ENCODE measurements at places on chromosomes 1 and 21.

DNA sequence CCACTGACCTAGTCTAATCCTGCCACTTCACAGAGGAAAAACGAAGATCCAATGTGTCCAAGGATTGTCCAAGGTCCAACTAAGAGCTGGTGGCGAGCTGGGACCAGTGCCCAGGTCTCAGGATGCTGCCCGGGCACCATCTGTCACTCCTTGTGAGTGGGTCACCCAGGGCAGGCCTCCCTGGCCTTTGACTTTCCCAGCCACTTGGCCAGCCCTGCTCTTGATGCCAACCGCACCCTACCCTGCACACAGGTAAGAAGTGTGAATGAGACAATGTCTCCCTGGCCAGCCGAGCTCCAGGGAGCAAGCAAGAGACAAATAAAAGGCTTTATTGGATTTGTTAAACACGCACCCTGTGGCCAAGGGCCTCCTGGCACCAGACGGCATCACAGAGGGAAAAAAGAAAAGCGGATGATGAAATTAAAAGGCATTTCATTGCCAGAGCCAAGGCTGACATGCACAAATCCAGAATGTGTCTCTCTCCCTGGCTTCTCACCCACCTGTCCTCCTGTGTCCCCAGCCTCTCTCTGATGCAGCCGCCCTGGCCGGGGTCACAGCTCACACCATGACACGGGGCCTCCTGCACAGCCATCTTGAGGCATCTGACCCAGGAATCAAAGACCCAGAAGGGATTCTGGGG is 72.8 kb downstream of the CAMK2N1 start:
- no peak for DNase-seq

GRCh38 chr1:16393570-16394521 is 26.8 kb downstream of the SZRD1 start:
- no peak for DNase-seq

- DNase-seq, result no peak
Measured at GRCh38 chr1:27752360-27752759, 20.7 kb upstream of the STX12 start.

GRCh38 chr1:10033359-10033845 is 644 bp downstream of the UBE4B start:
- DNase-seq, result no peak

DNA sequence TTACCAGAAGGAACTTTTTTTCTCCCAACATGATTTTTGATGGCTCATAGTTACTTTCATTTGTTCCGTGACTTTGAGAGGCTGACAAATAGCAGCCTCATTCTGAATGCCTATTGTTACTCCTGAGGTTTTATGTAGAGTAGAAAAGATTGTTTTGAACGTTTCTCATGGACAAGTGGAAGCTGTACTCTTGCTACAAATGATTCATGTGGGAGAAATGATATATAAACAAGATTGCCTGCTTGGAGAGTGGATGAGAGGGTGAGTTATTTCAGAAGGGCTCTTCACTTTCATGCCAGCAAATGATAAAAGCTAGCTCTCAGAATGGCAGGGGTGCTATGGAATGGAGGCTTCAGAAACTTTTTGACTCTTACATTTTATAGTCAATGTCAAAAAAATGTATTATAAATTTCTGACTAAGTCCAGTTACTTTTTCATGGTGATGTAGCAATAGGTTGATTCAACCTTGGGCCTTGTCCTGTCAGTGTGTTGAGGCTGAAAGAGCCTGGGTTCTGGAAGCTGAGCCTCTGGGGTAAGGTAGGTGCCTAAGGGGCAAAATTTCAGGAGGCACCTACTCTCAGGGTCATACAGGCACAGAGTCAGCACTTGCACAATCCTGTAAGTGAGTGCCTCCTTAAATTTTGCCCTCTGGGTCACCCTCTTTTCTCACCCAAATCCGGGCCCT is 19.4 kb downstream of the JUN start:
- no peak for DNase-seq

- no peak for DNase-seq
Measured at GRCh38 chr1:230861489-230861888, 6.8 kb downstream of the C1orf198 start.

- no peak for DNase-seq
Measured at GRCh38 chr1:78483903-78484302, 6.9 kb upstream of the PTGFR start.

- no peak for DNase-seq
Measured at GRCh38 chr1:12678350-12678749, 34.5 kb downstream of the AADACL4 start.

- DNase-seq, result no peak
Measured at GRCh38 chr1:201032408-201032807, 8.9 kb upstream of the KIF21B start.

DNA sequence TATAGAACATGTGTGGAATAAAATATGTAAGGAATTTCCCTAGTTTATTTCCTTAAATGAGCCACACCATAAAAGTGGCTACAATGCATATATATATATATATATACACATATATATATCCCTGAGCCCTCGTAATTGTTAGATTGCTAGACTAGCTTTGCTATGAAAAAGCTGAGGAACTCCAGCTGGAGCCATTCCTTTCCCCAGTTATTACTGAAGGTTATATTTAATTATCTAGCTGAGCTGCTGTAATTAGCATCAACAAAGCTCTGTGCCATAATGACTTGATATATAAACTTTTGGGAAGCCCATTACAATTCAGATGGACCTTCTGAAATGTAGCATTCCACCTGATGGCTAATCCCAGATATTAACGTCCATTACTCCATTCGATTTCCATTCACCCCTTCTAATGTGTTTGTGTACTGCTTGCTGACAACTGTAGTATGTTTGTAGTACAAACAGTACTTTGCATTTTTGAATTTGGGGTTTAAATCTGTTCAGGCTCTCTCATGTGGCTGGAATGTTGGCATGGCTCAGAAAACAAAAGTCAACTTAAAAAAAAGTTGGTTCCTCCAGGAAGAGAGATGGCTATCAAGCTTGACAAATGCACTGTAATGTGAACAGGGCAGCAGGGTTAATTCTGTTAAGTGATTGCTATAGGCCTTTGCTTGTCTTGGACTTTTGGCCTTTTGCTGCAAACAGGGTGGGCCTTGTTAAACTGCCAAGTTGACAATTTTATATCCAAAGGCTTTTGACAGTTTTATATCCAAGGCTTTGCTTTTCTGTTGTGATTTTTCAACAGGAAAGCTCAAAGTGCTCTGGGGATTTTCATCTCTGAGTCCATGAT is 170.0 kb downstream of the LTN1 start:
- DNase-seq, result no peak

GRCh38 chr1:223225061-223225460 is 82.0 kb upstream of the TLR5 start:
- DNase-seq, result no peak

GRCh38 chr1:205256951-205257625 is 29.3 kb downstream of the TMCC2 start:
- no peak for DNase-seq

- no peak for DNase-seq
Measured at GRCh38 chr1:41455479-41456332, 28.8 kb downstream of the EDN2 start.

DNA sequence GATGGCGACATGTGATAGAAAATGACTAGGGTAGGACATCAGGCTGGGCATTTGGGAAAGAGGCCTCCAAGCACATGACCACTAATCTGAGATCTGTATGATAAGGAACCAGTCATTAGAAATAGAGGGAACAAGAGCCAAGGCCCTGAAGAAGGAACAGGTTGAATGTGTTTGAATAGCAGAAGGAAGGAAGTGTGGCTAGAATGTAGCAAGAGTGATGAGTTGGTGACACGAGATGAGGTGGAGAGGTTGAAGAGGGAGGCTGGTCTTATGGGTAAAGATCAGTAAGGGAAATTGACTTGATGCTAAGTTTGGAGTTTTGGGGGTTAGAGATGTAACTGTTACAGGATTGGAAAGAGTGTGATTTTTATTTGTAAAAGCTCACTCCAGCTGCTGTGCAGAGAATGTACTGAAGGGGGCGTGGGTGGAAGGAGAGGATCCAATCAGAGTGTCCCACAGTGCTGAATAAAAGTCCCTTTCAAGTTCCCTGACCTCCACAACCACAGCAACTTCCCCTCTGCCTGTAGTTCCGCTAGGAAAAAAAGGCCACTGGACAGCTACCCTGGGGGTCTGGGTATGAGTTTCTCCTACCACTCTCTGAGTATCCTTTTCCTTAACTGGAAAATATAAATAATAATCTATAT is 295.0 kb downstream of the OMA1 start:
- DNase-seq, result no peak

DNA sequence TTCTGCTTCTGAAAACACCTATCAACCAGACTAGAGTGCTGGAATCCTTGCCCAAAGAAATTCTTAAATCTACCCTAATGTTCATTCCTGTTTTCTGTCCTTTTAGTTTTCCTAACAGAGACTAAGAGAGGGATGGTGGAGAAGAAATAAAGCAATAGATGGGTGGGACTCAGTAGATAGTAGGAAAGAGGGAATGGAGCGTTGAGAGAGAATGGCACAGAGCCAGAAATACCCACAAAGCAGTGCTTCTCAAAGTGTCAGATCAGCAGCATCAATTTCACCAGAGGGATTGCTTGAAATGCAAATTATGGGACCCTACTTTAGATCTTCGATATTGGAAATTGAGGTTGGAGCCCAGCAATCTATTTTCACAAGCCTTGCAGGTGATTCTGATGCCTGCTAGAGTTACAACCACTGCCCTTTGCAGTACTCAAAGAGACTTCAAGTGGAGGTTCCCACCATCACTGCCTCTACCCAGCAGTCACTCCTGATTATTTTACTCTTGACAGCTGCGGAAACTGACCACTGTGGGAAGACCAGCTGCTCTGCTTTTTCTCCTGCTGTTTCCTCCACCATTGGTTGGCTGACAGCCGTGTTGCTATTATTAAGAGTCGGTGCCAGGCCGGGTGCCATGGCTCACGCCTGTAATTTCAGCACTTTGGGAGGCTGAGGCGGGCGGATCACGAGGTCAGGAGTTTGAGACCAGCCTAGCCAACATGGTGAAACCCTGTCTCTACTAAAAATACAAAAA is 11.4 kb upstream of the PRPF3 start:
- no peak for DNase-seq

- DNase-seq, result no peak
Measured at GRCh38 chr1:37177230-37177864, 143.0 kb upstream of the GRIK3 start.

GRCh38 chr1:61053712-61054600 is 28.4 kb upstream of the NFIA start:
- no peak for DNase-seq

DNA sequence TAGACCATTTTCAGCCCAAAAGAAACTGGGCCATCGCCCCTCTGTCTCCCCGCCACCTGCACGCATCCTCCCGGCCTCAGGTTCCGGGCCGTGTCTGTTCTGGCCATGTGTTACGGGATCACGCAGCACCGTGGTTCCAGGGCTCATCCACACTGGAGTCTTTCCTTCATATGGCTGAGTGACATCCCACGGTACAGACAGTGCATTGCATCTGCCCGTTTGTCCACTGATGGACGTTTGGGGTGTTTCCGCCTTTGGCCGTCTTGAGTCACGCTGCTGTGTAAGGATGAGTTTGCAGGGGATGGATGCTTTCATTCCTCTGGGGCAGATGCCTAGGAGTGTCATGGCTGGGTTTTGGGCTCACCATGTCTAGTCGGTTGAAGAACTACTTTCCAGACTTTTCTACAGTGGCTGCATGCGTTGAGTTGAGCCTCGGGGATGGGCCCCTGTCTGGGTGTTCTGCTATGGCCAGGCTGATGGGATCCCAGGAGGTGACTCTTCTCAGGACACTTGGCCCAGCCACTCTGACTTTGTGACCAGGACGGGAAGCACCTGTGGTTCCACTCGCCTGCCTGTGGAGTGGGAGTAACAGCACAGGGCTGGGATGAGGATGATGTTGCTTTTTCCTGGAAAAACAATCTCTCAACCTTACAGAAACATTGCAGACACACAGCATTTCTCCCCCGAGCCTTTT is 16.8 kb downstream of the RRP1 start:
- DNase-seq, result no peak

- DNase-seq, result no peak
Measured at GRCh38 chr21:44969931-44970755, 30.3 kb downstream of the SLX9 start.

DNA sequence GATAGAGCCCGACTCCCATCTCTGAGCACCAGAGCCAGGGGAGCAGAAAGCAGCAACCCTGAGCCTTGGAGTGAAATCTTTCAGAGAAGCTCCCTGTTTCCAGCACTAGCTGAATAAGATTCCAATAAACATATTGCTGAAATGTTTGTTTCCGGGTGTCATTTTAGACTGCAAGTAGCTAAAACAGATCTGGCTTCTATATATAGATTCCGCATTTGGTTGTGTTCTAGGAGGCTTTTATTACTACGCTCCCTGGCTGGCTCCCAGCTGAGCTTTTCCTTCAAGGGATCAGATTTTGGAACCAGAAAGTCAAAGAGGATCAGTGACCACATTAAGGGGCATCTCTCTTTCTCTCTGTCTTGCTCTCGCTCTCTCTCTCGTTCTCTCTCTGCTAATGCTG is 88.2 kb downstream of the PAPPA2 start:
- no peak for DNase-seq

GRCh38 chr1:35509558-35509957 is 47.6 kb downstream of the KIAA0319L start:
- DNase-seq, result no peak

DNA sequence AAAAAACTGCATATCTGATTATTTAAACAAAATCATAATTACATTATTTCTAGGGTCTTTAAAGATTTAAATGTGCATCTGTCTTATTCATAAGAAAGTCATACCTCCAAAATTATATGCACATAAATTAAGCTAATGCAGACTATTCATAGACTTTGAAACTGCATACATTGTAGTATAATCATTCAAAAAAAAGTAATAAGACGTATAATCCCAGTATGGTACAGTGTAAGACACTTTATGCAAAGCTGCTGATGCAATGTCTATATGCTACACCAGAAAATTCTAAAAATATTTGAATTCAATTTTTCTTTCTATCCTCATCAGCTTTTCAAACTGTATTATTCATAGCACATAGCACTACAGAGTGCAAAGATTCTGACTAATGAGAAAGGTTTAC is 22.0 kb downstream of the BRINP3 start:
- no peak for DNase-seq

DNA sequence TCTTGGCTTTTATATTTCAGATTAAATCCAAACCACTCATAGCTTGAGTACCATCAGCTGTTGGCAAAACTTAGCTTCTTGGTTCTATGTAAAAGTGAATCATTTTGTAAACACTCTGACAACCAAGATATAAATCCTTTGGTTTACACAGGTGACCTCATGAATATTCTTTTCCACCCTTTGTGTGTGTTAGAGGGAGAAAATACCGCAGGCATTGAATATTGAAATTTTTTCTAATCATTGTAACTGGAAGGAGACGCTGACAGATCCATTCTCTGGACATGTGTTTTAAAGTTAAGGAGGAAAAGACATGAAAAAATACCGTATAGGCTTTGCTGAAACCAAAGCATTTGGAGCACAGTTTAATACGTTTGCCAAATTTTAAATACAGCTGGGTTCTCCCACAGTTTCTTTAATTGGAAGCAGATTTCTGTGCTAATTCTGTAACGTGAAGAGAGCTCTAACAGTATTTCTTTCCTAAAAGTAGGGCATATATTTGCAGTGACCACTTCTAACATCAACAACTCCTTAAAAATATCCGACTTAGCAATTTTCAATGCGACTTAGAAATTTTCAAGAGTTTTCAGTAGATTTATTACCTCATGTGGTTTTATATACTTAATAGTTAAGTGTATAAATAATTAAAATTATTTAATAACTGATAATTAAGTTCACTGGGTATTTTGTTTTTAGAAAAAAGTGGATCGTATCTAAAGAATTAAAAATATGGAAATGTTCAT is 388.2 kb downstream of the USP25 start:
- DNase-seq, result no peak

GRCh38 chr1:234725177-234726132 is 115.5 kb upstream of the IRF2BP2 start:
- DNase-seq, result no peak

All from stimulated activated CD4-positive, alpha-beta T cell treated with anti-CD3 and anti-CD28 coated beads, Interleukin-15, amount 100 ng/mL, for 1 hour (primary cell).